ENCODE measurements at places on chromosomes 4 and X.

GRCh38 chr4:90127706-90128345, 632 bp downstream of the CCSER1 start:
- peak; percentile 11 for DNase-seq

DNA sequence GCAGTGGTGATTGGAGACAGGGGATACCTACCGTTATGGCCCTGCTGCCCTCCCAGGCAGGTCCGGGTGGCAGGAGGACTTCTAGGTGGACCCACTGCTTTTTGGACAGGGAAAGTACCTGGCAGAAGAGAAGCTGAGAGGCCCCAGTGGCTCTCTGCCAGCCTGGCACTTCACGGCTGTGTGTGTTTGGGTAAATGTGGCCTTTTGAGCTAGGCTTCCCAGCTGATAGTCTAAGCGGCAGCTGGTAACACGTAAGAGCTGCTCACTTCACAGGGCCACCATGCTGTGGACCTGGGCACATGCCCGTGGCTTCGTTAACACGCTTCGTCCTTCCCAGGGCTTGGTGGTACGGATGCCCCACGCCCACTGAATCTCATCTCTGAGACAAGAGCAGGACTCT, 92.0 kb upstream of the CLCN4 start:
- no peak for DNase-seq

GRCh38 chr4:13526658-13527057, 17.6 kb downstream of the NKX3-2 start:
- no peak for DNase-seq

- no peak for DNase-seq
These were observed 183.4 kb upstream of the ETNPPL start for GRCh38 chr4:108946237-108946636.

GRCh38 chr4:149531861-149532260, 283.8 kb downstream of the IQCM start:
- peak; percentile 32 for DNase-seq

Measured in GM23248 (cell line).